ENCODE measurements at places on chromosomes 6 and 20.

GRCh38 chr6:114712129-114712662, 369.4 kb upstream of the HS3ST5 start:
- no peak for DNase-seq

GRCh38 chr6:29531668-29532067, 27.9 kb downstream of the UBD start:
- DNase-seq, result no peak

DNA sequence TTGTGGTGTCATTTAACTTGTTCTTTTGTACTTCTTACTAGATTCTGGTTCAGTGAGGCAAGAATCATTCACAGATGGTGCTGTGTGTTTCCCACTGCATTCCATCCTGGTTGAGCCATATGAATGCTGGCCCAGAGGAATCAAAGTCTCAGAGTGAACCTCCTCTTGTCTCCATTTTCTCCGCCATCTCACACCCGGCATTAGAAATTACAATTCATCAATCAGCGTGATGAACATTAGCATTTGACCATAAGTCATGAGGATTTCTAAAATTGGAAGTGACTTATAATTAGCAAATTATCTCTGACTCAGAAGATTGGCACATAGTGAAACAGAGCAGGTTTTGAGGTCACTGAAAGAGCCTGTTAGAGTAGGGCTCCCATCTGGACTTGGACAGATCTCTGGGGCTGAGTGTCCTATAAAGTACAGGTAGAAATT, 25.2 kb downstream of the TNFAIP3 start:
- DNase-seq, result no peak

DNA sequence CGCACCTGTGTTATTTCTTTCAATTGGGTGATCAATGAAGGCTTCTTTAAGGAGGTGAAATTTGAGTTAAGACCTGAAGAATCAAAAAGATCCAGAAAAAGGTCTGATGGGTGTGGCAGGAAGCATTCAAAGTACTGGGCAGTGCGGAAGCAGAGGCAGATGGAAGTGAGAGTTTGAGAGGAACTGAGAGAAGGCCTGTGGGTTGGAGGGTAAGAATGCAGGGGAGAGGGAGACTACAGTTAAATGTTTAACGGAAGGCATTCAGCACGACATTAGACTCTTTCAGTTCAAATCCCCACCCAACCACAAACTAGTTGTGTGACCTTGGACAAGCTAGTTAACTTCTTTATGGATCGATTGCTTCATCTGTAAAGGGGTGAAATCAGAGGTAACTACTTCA, 50.5 kb upstream of the GCM1 start:
- DNase-seq, result no peak

GRCh38 chr6:21357262-21357661, 236.3 kb upstream of the SOX4 start:
- DNase-seq, result no peak

DNA sequence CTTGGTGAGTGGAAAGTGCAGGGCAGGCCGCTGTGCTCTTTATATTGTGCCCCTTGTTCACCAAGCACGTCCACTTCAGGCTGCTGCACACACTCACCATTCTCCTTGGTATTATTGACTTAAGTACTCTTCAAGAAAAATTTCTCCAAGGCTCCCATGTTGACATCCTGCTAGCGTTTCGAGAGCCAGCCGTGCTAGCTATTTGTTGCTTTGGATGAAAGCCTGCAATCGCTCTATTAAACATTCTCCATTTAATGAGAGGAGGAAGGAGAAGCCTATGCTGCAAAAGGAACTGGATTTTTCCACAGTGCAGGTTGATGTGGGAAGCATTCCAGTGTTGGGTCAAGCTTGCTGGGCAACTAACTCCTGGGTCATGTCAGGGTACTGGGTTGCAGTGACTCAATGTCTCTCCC, 113.5 kb downstream of the CD83 start:
- no peak for DNase-seq

- no peak for DNase-seq
Measured at GRCh38 chr6:157861184-157861583, 38.1 kb downstream of the SNX9 start.

GRCh38 chr20:36097337-36098151, 57.0 kb upstream of the EPB41L1 start:
- no peak for DNase-seq

DNA sequence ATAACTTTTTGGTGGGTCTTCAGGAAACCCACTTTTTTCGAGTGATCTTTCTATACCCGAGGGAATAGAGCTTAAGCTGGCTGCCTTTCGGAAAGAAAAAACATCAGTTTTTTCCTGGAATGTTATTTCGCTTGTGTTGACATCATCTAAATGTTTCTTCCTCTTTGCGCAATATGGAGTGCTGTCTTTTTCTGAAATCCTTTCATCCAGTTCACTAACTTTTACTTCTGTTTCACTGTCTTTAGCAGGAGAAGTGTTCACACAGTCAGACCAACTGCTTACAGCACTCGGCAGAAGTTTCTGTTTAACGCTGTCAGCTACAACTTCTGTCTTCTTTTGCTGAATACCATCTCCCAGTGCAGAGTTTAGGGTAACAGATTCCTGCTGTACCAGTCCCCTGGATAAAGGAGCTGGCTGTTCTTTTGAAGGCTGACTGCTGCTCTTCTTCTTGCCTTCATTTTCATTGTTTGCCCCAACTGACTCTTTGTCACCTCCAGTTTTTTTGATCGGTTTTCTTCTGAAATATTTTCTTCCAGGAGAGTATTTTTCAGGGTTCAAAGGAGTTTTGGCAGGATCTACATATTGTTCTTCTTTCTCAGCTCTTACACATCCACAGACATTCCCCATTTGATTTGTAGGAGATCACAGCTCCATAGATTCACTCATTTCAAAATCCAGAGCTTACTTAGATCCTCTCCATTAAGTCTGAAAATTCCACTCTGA, 50.0 kb upstream of the DST start:
- no peak for DNase-seq

GRCh38 chr20:3158968-3159431, 665 bp downstream of the FASTKD5 start:
- peak; percentile 16 for DNase-seq

- no peak for DNase-seq
Measured at GRCh38 chr6:111423055-111423633, 59.9 kb downstream of the REV3L start.

- no peak for DNase-seq
Measured at GRCh38 chr20:50333812-50334211, 143.2 kb downstream of the CEBPB start.

DNA sequence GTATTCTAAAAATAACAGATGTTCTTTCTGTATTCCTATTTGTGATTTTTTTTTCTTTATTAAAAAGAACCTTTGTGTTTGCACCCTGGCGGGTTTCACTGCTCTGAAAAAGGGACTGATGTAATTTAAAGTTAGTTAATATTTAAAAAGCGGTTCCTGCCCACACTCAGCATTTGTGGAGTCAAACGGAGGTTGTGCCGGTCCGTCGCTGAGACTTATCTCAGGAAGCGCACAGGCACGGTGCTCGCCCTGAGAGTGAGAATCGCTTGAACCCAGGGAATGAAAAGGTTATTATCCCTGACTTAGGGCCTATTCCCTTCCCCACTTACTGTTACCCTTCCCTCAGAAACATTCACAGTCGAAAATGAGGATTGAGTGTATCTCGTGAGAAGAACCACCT, 366.7 kb downstream of the THBS2 start:
- no peak for DNase-seq

- no peak for DNase-seq
Measured at GRCh38 chr6:138297761-138298298, 79.5 kb upstream of the PBOV1 start.

DNA sequence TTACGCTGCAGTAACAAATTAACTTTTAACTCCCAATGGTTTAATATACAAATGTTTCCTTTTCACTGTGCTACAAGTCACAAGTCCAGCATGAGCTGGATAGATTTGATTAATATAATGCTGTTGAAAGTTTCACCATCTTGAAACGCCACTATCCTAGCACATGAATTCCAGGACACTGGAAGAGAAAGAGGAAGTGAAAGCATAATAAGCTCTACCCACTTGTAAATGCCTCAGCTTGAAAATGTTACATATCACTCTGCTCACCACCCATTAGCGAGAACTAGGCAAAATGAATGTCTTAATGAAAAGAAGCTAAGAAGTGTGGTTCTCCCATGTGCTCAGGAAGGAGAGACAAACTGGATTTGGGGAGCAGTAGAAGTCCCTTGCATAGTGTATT, 46.9 kb downstream of the PCSK2 start:
- no peak for DNase-seq

DNA sequence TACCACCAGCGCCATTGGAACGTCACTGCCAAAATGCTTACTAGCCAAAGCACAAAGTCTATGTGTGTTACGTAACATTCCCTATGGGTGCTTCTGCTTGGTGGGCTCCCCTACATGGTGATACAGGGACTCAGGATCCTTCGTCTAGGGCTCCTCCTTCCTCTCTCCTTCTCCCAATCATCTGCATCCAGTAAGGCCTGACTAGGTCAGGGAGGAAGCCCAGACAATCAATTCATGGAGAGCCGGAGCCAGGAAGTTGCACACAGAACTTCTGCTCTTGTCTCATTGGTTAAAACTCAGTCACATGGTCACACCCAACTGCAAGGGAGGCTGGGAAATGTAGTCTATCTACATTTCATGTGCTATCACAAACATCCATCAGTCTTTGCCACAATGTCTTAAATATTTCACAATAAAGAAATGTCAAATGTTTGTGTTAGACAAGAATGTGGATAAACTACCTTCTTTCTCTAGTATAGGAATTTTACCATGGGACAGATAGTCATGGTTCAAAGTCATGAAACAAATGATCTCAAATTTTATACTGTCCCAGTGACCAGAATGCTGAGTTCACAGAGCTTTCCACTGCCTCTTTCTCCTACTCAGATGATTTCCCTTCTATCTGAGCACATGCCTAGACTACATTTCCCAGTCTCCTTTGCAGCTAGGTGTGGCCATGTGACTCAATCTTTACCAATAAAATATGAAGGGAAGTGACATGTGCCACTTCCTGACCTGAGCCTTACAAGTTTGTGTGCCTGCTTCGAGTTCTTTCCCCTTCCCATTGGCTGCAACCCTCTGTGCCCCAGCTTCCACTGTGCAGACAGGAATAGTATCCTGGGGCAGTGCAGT, 9.3 kb upstream of the KCNK15 start:
- DNase-seq, result peak; percentile 58

DNA sequence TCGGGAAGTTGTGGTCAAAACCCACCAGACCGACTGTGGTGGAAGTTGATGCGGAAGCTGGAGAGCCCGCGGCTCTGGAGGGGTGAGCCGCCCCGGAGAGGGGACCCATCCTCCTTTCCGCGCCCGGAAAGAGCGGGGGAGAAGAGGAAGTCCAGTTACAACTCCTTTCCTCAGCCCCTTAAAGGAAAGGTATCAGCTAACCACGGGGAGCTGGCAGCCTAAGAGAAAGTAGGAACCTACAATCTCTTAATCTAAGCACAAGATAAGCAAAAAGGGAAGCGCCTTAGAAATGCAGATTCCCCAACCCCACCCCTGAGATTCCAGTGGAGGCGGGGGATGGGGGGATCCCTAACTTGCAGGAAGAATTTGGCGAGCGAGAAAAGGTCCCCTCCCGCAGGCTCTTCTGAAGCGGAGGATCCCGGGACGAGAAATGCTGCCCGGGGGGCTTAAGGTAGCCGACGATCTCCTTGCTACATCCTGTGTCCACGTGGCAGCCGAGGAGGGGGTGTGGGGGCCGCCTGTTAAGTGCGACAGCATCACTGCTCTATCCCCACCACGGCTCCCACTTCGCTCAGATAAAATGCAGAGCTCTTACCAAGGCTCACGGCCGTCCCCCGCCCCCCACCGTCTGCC, 87.5 kb downstream of the ZFP64 start:
- DNase-seq, result no peak

- DNase-seq, result no peak
Measured at GRCh38 chr20:56572172-56572571, 39.1 kb downstream of the FAM209B start.

DNA sequence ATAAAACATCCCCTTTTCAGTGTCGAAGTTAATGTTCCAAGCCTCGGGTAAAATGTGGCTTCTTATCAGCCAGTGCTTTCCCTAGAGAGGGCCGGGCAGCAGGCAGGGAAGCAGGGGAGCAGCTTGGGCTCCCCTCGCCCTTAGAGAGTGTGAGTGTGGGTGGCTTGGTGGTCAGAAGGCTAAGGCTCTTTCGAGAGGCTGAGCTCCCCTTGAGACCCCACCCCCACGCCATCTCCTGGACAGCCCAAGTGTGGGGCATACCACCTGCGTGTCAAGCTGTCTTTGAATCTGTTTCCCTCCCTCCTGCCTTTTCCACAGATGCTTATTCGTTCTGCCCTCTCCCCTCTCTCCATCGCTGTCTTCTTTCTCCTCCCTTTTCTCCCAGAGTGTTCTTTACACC, 95.1 kb upstream of the FOXP4 start:
- DNase-seq, result no peak

- DNase-seq, result no peak
Measured at GRCh38 chr6:36927691-36928546, 26.6 kb upstream of the PI16 start.

GRCh38 chr6:135832166-135832565, 19.3 kb upstream of the PDE7B start:
- DNase-seq, result no peak

- no peak for DNase-seq
Measured at GRCh38 chr20:13839421-13840092, 54.7 kb downstream of the NDUFAF5 start.

- DNase-seq, result no peak
Measured at GRCh38 chr20:10707068-10707467, 33.3 kb upstream of the JAG1 start.

DNA sequence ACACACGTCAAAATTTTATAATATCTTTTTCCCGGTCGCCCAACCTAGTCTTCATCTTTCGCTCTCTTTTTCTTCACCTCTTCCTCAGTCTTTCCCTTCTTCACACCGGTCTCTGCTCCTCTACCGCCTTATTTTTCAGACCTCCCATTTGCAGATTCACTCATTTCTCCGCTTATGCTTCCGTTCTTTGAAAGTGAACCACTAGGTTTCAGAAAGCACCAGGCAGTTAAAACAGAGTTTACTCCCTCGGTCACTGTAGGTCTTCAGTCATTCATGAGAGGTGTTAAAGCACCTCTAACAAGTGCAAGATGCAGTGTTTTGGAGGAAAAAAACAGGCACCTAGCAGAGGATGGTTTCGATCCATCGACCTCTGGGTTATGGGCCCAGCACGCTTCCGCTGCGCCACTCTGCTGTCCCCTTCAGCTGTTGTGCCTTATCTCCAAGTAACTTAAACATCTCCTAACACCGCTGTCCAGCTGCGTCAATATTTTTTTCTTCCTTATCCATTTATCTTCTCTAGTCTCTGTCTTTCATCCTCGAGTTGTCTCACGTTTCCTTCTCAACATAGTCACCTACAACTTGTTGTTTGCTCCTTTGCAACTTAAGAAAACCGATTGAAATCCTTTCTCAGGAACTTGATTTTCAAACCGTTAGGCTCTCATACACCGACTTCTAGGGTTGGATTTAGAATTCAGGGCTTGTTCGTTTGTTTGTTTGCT, 119.7 kb upstream of the ZNF184 start:
- peak; percentile 39 for DNase-seq
